AG09319 (cell line): ENCODE measurements at places on chromosomes 4 and X.

DNA sequence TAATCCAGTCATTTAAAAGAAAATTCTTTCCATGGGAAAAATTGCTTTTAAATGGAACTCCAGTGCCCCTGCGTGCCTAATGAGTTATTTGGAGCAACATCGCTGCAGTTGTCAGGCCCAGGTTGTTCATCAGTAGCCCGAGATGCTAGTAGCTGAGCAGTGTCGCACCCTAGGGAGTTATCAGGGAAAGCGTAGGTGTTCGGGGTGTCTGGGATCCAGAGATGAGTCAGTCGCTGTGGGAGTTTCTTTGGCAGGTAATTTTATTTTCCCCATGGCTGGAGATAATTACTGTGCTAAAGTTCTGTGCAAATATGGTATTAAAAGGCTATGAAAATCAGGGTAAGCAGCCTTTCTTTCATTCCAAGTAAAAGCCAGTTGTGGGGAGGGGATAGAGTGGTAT is 49.4 kb downstream of the ANXA3 start:
- no peak for DNase-seq

GRCh38 chr4:122783301-122784215 is 43.1 kb upstream of the FGF2 start:
- peak; percentile 60 for DNase-seq

GRCh38 chr4:15043226-15043625 is 40.9 kb downstream of the CPEB2 start:
- no peak for DNase-seq

- DNase-seq = peak; percentile 10
Observed at GRCh38 chrX:15242899-15243555, 26.9 kb downstream of the ASB9 start.

DNA sequence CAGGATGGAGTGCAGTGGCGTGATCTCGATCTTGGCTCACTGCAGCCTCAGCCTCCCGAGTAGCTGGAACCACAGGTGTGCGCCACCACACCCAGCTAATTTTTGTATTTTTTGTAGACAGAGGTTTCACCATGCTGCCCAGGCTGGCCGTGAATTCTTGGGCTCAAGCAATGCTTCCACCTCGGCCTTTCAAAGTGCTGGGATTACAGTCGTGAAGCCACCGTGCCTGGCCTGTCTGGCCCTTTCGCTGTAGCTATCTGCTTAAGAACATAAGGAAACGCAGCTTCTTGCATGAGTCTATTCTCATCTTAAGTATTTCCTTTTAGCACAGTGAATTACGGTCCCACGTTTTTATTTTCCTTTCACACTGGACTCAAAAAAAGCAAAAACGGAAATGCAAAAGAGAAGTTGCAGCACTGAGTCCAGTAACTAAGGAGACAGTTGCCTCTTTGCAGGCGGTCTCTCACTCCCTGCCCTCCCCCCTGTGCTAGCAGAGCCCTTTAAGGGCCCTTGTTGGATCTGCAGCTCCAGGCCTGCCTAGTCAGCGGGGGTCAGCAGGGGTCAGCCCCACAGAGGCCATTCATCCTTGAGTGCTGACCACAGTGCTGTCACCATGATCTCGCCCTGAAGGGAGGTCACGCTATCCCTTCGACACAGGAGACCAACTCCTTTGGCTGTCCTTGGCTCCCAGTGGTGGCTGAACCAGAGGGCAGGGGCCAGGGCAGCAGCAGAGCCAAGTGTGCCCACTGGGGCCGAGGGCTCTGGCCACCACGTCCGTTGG is 21.8 kb upstream of the TBC1D14 start:
- no peak for DNase-seq

GRCh38 chrX:135923353-135923752 is 29.8 kb downstream of the SAGE1 start:
- no peak for DNase-seq

GRCh38 chr4:24795666-24796381 is 451 bp downstream of the SOD3 start:
- no peak for DNase-seq

DNA sequence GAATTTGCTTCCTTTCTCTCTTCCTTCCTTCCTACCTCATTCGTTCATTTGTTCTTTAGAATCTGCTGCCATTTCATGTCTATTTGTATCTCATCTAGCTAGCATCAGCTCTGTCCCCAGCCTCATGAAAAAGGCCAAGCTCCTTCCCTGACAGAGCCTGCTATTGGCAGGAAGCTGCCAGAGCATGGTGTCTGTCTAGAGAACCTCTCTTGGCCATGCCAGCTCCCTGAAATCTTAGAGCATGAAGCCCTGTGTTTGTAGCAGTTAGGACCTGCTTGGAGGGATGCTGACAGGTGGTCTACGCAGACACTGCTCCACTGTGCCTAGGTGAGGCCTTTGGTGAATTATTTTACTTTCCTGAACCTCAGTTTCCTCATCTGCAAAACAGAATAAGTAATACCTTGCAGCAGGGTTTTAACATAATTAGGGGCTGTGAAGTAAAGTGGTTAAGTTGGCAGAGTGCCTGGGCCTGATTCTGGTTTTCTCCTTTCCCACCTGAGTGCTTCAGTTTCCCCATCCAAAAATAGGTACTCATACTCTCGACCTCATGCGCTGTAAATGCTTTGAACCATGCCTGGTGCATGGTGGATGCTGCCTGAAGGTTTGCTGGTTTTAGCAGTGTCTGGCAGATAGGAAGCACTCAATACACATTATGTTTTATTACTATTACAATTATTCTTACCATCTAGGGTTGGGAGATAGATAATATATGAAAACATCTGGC is 4.7 kb downstream of the PTTG2 start:
- DNase-seq = no peak
